Placental pericyte (primary cell): ENCODE measurements at places on chromosomes 4 and X. TPM values are rescaled to one million over a fixed set of nuclear protein-coding genes. Genes with fewer than 3 reads are reported as not detected.

MAGIX gene
- 1.1 and 3.3 TPM in 2 replicates for total RNA-seq

IQCM gene
- total RNA-seq: not detected in 2 replicates

PFKFB1 gene
- not detected in 2 replicates for total RNA-seq

HSD17B13 gene
- total RNA-seq: 0.14 and 0.22 TPM in 2 replicates

TEX13D gene
- not detected in 2 replicates for total RNA-seq

C1GALT1C1 gene
- total RNA-seq: 21.2 and 45.1 TPM in 2 replicates

RADX gene
- total RNA-seq: 1.7 TPM in 1 of 2 replicates, not detected in the other

CDX4 gene
- not detected in 2 replicates for total RNA-seq

CXCL9 gene
- under 0.01 TPM in 1 of 2 replicates, not detected in the other for total RNA-seq

WDR19 gene
- total RNA-seq: 20.8 and 60.4 TPM in 2 replicates

DIAPH2 gene
- total RNA-seq: 17.1 and 24.8 TPM in 2 replicates

KLHL8 gene
- 7.6 and 9.4 TPM in 2 replicates for total RNA-seq

BMX gene
- total RNA-seq: under 0.01 TPM in 1 of 2 replicates, not detected in the other

TEX13B gene
- not detected in 2 replicates for total RNA-seq

BEX5 gene
- not detected in 2 replicates for total RNA-seq

FATE1 gene
- total RNA-seq: not detected in 2 replicates

FRMPD3 gene
- under 0.01 TPM in 1 of 2 replicates, not detected in the other for total RNA-seq

HMGN5 gene
- total RNA-seq: 1.1 TPM in 2 replicates

FABP2 gene
- not detected in 2 replicates for total RNA-seq

TMEM271 gene
- total RNA-seq: not detected in 2 replicates

MAGED4 gene
- total RNA-seq: 18.5 and 32.8 TPM in 2 replicates
